Activated CD8-positive, alpha-beta memory T cell treated with anti-CD3 and anti-CD28 coated beads, Interleukin-2, amount 10 ng/mL, durations not matched to agents 7 days and 5 days (primary cell): ENCODE measurements at places on chromosomes 4 and X.
A peak's percentile ranks its signal among the peaks of the same experiment; 100 is the strongest.

- DNase-seq = peak; percentile 79
Observed at GRCh38 chrX:19625612-19626011, 110.3 kb upstream of the MAP3K15 start.

DNA sequence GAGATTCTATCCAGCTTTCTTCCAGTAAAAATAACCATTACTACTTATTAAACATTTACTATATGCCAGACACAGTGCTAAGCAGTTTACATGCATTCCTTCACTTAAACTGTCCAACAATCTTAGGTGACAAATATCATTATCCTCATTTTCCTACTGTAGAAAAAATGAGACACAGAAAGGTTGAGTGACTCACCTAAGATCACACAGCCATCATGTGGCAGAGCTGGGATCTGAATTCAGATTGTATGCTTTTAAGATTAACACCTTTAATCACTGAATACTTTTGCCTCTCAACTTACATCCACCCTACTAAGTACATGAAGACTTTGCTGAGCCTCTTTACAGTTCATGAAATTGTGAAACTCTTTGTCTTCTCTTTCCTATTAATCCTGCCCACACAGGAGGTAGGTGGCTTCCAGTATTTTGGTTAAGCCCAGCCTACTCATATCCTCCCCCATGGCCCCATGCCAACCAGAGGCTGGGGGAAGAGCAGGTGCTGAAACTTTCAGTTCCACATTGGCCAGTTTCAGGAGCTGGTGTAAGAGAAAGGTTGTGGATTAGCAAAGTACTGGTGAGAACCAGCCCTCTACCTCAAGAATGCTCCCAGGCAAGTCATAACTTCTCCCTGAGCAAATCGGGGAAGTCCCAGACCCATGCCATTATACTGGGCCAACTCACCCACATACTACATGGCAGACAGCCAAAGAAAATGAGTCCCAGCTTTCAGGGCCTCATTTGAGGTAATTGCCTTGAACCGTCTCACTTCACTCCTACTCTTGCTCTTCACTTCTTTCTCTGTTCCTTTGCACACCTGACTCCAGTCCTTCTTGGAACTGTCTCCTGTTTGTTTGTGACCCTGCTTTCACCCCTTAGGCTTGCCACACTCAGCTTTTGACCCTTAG is 211.1 kb downstream of the GUCY2F start:
- DNase-seq = no peak

DNA sequence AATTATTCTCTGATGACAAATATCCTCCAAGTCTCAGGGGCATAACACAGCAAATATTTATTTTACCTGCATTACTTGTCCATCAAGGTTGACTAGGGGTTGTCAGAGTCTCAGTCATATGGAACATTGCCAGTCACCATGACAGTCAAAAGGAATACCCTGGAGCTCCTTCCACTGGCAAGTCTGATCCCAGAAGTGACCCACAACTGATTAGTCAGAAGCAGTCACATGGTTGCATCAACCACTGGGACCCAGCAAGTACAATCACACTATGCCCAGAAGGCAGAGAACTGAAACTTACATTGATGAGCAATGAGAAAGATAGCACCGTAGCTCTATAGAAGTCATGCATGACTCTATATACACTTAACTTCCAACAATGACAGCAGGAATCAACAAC is 41.9 kb upstream of the SOD3 start:
- no peak for DNase-seq

DNA sequence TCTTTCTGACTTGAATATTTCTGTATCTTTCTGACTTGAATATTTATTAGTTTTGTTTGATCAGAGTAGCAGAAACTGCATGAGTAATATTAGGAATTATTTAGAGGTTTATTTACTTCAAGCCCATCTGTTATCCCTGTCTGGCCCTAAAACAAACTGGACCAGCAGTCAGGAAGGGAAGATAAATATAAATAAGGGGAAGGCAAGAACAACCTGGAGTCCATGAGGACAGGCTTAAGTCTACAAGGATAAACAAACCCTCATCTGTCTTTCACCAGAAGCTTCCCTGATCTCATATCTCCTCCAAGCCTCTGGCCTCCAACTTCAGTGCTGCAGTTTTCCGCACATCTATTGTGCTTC is 524.9 kb downstream of the CENPC start:
- no peak for DNase-seq

- DNase-seq = no peak
Observed at GRCh38 chrX:6187256-6187655, 41.4 kb downstream of the NLGN4X start.

DNA sequence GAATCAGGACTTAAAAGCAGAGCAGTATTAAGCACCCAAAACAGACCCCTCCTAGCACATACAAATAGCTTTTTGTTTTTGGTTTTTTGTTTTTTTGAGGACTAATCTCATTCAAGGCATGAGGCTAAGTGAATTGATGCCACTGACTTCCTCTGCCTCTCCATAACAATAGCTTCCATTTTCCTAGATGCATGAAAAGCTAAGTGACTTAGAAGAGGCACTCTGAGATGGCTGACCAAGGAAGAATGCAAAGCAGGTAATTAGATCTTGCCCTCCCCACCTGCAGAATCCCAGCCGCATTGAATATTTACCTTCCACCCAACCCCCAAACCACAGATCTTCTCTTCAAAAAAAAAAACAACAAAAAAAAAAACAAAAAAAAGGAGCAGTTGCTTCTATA is 7.4 kb upstream of the KDR start:
- DNase-seq = no peak

DNA sequence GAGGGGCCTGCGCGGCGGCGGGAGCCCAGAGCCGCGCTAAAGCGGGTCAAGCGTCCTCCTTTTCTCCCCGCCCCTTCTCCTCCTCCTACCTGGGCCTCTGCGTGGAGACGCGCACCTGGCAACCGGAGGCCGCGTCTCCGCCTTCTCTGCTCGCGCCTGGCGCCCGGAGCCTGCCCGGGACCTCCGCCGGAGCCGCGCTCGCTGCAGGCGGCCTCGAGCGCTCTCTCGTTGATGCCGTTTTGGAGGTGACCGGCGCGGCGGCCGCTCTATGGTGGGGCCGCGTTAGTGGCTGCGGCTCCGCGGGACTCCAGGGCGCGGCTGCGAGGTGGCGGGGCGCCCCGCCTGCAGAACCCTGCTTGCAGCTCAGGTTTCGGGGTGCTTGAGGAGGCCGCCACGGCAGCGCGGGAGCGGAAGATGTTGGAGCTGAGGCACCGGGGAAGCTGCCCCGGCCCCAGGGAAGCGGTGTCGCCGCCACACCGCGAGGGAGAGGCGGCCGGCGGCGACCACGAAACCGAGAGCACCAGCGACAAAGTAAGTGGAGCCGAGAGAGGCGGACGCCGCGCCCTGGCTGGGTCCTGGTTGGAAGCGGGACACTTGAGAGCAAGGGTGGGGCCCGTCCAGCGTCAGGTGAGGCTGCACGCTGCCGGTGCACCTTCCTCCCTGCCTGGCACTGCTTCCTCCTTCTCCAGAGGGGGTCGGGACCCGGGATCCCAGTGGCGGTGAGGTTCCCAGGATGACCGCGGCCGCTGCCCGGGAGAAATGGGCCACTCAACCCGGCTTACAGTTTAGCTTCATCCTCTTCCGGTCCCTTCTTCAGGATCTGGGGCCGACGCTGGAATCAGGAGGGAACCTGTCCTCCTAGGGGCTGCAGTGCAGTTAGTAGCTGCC is at the start of gene CDS1:
TSS of gene CDS1 (plus strand) at position 140 of the 888 bp plus-strand sequence. CDS start at position 415, 275 bp downstream.
- peak; percentile 40 for DNase-seq

DNA sequence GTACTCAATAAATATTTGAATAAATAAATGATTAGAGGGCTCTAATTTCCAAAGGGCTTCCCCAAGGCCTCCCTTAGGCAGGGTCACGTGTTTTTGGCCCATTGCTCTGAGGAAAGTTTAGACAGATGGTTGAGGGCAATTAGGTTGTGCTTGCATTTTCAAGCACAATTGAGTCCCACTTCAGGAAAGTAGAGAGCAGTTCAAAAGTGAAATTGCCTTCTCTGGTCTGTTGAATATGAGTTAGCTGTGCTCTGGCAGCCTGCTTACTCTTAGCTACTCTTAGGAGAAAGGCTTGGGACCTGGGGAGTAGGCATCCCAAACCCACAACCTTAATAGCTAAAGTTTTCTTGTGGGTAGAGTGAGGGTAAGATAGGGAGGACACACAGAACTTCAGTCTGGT is 9.0 kb upstream of the DRP2 start:
- DNase-seq = no peak

DNA sequence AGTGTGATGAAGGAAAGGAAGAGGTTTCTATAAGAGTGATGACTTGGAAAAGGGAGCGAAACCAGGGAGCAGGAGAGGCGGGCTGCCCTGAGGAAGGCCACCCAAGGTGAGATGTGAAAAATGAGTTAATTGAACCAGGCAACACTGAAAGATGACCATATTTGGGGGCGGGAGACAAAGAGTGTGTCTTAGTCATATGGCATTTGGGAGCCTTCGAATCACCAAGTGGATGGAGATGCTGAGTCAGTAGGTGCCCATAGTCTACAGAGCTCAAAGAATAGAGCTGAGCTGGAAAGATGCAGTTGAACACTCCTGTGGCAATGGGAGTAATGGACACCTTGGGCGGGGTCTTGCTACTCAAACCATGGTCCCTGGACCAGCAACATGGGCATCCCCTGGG is 8.3 kb upstream of the TLR8 start:
- no peak for DNase-seq

GRCh38 chr4:60847614-60848013 is 352.5 kb upstream of the ADGRL3 start:
- no peak for DNase-seq

- DNase-seq = no peak
Observed at GRCh38 chr4:23290656-23291055, 597.9 kb downstream of the GBA3 start.

- DNase-seq = no peak
Observed at GRCh38 chrX:153701706-153702105, 14.0 kb downstream of the SLC6A8 start.

DNA sequence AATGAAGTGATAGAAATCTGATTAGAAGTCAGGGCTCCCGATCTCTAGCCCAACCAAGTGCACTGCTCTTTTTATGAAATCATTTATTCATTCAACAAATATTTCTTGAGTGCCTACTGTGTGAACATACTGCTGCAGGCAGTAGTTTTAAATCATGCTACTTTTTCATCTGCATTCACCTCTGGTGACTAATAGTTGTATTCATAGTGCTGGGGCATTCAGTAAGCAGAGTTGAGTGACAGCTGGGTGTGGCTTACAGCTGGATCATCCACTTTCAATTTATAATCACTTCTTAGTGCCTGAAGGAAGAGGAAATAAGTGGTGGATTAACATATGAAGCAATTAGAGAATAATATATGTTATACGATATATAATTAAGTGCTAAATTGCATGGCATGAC is 94.1 kb upstream of the HPRT1 start:
- no peak for DNase-seq

GRCh38 chr4:153018684-153019083 is 82.6 kb downstream of the FHDC1 start:
- DNase-seq = no peak

- DNase-seq = no peak
Observed at GRCh38 chr4:174047363-174047762, 236.1 kb downstream of the FBXO8 start.

GRCh38 chrX:152313529-152314302 is 137.4 kb downstream of the GABRA3 start:
- DNase-seq = no peak

DNA sequence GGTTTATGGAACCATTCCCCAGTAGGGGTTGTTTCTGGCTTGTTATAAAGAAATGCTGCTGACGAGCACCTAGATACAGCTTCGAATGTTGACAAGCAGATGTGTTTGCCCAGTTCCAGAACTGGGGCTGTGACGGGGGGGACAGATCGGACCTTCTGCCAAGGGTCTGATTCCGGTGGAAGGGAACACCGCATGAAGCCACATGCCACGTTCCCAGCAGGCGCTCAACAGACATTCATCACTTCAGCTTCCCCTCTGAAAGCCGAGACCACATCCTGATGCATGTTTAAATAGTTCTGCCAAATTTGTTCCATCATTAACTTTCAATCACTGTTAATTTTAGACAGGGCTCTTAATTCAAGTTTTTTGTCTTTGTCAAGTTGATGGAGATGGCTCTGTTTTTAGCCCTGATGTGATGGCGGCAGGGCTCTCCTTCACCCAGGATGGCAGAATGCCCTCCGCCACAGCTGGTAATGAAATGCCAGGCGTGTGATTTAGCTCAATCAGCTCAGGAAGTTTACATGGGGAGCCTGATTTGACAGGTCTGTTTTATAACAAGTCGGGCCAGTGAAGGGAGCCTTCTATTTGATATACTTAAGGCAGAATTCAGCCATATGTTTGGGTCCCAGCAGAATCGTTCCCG is 57.4 kb downstream of the PSAPL1 start:
- no peak for DNase-seq

DNA sequence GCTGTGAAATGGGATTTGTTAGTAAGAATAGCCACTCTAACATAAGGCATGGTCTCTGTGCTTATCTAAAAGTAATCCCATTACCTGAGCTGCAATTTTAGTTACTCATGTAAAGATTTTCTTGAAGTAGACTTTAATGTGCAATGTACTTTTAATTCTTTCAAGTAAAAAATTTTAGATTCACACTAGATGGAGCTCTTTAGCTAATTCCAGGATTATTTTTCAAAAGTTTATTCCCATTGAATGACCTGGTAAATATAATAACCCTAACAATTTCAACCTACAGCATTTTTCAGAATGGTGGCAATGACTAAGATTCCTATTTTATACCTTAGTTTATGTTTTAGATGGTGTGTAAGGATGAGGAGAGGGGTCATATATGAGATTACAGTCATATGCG is 18.1 kb downstream of the USP38 start:
- no peak for DNase-seq

GRCh38 chrX:46461660-46462191 is 83.5 kb downstream of the ZNF674 start:
- DNase-seq = peak; percentile 48

DNA sequence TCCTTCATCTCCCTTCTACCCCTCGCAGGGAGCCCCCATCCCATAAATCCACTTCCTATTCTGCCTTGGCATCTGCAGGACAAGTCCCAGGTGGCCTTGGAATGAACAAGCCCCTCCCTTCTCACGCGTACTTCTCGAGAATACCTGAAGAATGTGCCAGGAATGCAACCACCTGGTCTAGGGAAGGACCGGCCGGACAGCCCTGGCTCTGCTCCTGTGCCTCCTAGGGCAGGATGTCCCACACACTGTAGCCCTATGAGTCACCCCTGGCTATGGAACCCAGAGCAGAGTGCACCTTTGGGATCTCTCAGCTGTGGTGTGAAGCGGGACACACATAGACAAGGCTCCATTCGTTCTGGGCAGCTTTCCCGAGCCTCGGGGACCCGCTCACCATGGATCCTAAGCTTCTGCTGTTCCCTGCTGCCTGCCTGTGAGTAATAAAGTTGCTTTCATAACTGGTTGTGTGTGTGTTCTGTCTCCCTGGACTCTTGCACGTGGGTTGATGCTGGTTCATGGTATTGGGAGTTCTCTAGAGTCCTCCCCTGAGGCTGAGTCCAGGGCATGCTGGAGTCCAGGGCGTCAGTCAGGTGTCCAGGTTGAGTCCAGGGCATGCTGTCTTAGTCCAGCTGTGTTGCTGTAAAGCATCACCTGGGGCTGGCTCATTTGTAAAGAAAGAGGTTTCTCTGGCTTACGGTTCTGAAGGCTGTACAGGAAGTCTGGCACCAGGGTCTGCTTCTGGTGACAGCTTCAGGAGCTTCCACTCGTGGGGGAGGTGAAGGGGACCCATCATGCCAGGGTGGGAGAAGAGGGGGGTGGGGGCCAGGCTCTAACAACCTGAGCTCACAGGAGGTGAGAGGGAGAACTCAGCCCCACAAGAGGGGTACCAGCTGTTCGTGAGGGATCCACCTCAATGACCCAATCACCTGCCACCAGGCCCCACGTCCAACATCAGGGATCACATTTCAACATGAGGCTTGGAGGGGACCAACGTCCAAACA is 7.4 kb upstream of the PDE6B start:
- DNase-seq = no peak

GRCh38 chr4:87840149-87840548 is 7.4 kb downstream of the MEPE start:
- no peak for DNase-seq

- DNase-seq = no peak
Observed at GRCh38 chr4:47736555-47736954, 101.3 kb downstream of the CORIN start.
